Stimulated activated CD8-positive, alpha-beta memory T cell treated with anti-CD3 and anti-CD28 coated beads, Interleukin-12 subunit alpha, Interleukin-12 subunit beta, amount 100 ng/mL, for 4 hours (primary cell): ENCODE measurements at places on chromosomes 12 and 14.

DNA sequence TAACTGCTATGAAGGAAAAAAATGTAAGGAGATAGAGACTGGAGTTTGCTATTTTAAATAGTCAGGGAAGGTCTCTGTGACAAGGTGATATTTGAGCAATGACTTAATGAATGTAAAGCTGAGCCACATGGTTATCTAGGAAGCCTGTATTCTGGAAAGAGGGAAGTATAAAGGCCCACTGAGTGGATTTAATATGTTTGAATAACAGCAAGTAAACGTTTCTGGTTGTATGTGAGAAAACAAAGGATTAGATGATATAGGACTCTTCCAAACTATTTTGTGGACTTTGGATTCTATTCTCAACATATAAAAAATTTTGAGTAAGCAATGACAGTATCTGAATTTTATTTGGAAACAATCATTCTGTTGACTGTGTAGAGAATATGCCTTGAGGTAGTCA, 5.2 kb downstream of the LRRIQ1 start:
- no peak for DNase-seq

GRCh38 chr12:6345319-6346091, 3.6 kb upstream of the TNFRSF1A start:
- no peak for DNase-seq

GRCh38 chr12:51388846-51389245, 2.4 kb downstream of the GALNT6 start:
- DNase-seq, result no peak

DNA sequence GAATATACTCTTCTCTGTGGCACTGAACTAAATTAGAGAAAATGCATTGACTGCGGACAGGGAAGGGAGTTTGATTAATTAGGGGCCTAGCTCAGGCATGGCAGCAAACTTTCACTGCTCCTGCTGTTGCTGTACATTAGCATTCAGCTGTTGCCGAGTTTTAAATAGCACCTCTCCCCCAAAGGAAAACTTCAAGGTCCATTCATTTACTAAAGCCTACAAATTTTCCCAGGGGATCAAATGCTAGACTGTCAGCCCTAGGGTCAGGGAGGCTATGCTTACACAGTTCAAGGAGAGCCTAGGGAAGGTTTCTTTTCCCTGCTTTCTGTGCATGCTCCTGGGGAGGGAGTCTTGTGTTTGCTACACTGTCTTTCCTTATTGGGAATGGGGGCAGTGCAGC, 60.0 kb upstream of the GZMB start:
- DNase-seq, result no peak

GRCh38 chr12:93536766-93537488, 35.5 kb upstream of the SOCS2 start:
- DNase-seq, result no peak

DNA sequence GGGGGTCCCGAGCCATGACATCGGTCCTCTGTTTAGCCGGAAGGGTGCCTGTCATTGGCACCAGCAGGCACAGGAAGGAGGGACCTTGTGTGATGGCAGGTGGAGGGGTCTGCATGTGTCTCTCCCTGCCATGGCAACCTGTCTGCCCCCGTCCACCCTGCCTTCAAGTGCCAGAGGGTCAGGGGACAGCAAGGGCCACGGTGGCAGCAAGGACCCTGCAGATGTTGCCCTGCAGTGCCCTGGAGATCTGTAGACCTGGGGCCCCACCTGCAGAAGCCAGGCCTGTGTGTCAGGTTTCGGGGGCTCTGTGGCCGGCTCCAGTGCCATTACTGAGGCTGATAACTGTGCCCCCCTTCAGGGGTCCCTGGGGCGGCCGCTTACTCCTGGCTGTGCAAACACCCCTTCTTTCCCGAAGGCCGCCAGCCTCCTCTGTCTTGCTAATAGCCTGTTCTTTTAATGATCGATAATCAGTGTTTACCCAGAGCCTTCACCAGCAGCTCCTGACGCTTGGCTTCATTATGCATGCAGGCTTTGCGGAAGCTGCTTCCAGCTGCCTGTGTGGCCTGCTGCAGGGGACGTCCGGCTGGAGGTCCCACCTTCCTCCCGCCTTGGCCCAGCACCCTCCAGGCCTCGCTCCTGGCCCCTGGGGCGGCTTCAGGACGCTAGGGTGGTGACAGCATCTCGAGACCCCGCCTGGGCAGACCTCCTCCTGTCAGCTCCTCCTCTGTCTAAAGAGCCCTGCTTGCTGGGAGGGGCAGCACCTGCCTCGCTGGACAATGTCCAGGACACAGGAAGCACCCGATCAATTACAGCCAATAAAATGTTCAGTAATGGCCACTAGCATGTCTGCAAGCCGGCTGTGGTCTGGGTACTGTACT, 153.0 kb downstream of the KIF26A start:
- DNase-seq, result no peak

DNA sequence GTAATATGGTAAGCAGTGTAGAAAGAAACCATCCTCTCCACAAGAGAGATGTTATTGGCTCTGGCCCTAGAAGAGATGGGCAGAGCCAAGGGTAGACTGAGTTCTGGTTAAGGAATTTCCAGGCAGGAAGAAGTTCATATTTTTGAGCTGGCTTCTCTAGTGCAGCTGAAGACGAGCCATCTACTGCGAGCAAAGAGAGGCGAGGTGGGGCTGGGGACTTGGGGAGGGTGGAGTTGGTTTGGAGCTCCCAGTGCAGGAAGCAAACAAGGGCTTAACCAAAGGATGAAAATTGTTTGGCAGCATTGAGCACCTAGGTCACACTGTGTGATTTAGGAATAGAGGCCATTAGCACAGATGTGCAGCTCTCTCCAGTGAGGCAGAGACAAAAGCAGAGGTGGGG, 239.6 kb downstream of the ZFP36L1 start:
- no peak for DNase-seq

DNA sequence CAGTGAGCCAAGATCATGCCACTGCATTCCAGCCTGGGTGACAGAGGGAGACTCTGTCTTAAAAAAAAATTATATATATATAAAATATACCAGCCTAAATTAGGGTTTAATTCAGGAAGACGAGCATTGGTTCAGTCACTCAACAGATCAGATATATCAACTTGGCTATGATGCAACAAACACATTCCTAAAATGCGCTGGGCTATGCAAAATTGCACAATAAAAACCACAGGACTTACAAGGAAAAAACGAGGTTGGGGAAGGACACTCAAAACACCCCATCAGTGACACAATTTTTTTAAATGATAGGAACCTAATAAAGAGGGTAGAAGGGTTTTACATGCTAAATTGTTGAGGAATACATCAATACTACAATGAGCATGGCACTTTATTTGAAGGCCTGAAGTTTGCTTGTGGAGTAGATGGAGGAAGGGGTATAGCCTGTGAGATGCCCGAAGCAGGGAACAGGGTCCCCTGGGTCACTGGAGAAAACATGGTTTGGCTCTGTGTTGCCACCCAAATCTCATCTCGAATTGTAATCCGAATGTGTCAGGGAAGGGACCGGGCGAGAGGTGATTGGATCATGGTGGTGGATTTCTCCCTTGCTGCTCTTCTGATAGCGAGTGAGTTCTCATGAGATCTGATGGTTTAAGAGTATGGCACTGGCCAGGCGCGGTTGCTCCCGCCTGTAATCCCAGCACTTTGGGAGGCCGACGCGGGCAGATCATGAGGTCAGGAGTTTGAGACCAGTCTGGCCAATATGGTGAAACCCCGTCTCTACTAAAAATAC, 71.2 kb downstream of the TNFAIP2 start:
- no peak for DNase-seq
